ENCODE measurements at places on chromosomes 1 and 21.

GRCh38 chr1:84795966-84796600, 96.9 kb downstream of the LPAR3 start:
- DNase-seq: no peak

- no peak for DNase-seq
These were observed 70.1 kb downstream of the PCBP3 start for GRCh38 chr21:45713613-45714012.

DNA sequence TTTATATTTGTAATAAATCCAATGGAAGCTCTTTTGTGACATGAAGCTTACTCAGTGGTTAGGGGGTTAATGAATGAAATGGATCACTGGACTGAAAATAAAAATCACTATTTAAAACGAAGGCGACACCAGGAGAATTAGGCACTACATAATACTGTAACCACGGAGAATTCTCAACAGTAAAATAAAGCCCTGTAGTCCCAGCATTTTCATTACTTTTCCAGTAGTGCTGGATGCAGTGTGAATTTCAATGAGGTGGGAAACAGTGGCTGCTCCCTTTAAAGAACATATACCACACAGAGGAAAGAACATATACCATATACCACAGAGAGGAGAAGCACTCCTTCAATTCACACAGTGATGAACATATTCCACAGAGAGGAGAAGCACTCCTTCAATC, 275.0 kb downstream of the SMYD3 start:
- no peak for DNase-seq

GRCh38 chr1:160638926-160639325, 7.9 kb downstream of the SLAMF1 start:
- DNase-seq: no peak

GRCh38 chr1:3912809-3913685, 13.0 kb upstream of the C1orf174 start:
- no peak for DNase-seq

DNA sequence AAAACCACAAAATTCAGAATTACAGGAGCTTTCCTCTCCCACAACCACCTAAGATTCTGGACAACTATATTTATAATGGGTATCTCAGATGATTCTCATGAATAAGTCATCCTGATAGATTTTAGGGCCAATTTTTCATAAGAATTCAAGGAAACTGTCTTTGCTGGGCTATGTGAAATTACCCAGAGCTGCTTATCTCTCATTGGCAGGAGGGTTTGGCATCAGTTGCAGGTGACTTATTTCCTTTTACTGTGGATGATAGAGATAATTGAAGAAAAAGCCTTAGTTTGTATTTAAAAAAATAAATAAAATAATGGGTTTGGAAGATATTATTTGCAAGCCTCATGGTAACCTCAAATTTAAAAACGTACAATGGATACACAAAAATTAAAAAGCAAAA, 38.2 kb upstream of the WDR26 start:
- no peak for DNase-seq

DNA sequence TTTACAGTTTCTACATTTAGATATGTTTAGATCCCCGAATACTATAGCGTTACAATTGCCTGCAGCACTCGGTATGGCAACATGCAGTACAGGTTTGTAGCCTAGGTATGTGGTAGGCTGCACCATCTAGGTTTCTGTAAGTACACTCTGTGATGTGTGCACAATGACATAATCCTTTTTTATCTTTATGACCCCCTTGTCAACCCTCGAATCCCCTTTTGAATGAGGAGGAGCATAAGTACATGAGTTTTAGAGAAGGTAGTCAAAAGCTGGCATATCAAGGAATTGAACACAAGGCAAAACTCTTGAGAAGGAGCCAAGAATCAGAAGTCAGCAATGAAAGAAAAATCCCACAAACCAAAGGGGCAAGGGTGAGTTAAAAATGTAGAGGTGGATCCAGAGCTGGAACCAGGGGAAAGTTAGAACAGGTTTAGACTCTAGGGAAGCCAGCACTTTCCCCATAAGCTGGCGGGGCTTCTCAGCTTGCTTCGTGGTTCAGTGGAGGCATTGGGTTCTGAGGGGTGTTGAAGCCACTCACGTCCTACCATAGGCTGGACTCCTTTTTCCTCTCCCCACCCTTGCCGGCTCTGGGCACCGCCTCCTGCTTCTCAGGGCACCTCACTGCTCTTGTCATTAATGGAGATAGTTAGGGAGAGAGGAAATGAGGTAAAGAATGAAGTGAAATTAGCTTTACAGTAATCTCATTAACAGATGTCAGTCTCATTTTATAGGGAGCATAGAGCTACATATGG, 31.3 kb downstream of the OLFML3 start:
- DNase-seq: no peak

DNA sequence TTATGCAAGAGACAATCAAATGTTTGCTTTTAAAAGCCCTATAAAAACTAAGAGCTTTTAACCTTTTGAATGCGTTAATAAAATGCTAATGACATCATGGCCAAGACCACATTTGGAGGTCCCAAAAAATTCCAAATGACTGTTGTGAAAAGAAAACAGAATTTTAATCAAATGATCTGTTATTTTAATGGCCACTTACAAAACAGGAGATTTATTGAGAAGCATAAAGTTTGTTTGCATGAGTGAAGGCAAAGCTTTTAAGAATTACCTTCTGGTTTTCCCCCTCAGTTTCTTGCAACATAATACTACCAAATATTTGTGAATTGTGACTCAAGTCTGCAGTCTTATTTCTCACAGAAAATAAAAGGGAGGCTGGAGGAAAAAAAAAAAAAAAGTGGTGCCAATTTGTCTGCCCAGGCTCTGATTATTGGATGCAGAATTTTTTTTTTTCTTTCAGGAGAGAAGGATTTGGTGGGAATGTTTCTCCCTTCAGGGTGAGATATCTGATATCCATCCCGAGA, 60.7 kb downstream of the GORAB start:
- DNase-seq: peak; percentile 70

DNA sequence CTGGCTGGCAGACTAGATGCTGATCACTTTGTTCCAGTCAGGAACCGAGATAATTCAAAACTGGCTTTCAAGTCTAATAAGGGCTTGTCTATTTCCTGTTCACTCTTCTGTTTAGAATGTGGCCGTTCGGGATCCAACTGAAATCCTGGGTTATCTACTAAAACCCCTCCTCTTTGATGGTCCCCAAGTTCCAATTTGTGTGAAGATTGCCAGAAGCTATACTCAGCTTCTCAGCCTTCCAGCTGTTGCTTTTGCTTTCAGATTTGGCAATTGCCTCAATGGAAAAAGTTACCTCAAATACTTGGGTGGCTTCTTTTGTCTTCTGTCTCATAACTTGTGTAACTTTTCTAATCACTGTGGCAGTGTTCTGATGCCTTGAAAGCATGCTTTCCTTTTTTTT, 43.7 kb downstream of the BTBD8 start:
- DNase-seq: no peak

DNA sequence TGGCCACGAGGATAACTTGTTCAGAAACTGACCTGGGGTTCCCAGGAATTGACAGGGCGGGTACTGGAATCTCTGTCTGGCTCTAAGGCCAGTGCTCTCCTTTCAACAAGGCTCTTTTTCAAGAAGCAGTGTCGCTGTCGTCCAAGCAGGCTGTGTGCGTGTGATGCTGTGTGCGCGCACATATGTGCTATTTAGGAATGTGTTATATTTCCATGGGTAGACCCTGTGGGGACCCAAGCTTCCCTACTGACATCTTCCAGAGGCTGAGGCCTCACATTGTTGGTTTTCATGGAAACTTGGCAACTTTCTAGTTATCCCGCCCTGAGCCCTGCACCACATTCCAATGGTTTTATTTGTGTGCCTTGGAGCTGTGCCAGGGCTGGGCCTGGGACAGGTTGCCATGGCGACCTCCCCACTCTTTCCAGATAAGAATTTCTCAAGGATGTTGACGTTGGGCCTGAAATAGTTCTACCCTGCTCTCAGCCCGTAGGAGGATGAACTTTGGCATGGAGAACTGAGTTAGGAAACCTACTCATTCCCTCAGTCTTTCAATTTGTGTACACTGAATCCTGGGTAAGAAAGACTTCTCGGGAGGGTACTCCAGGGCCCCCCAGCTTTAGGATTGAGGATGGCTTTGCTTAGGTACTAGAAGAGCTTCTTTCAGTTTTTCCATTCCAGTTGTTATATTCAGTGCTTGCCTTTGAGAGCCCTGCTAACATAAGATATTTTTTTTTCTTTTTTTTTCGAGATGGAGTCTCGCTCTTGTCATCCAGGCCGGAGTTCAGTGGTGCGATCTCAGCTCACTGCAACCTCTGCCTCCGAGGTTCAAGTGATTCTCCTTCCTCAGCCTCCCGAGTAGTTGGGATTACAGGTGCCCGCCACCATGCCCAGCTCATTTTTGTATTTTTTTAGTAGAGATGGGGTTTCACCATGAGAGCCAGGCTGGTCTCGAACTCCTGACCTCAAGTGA, 38.8 kb upstream of the SRSF10 start:
- DNase-seq: peak; percentile 99

DNA sequence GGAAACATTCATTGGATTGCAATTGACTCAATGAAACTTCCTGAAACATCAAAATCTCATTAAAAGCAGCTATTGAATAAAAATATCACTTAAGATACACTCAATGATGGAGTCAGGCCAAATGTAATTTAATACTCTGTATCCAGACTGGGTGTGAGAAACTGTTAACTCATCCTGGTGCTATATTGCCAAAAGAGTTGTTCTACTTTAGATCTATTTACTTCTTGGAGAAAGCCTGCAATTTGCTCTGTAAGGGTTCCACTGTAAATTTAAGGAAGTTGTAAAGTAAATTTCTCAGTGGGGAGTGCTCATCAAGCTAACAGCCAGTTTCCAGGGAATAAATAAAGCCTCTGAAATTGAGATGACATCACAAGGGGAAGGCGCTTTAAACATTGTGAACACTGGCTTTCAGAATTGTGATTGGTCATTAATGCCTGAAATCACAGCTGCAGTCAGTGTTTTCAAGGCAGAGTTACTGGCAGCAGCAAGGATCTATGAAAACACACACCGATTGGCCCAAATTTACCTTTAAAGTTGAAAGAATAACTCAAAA, 91.4 kb downstream of the OLFM3 start:
- no peak for DNase-seq

DNA sequence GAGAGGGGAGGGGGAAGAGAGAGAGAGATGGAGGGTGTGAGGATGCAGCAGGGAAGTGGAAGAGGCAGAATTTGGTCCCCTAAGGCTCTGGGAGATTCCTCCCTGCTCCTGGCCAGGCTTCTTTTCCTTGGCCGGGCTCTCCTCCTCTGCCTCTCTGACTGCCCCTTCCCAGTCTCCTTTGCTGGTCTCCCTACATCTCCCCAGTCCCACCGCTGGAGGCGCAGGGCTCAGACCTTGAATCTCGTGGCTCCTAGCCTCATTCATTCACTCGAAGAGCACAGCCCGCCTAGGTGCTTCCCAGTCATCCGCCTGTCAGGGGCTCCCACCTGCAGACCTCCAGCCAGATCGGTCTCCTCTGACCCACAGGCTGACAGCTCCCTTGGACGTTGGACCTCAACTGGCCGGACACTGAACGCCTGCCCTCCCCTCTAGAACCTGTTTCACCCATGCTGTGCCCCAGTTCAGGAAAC, 76.5 kb downstream of the VWA5B1 start:
- peak; percentile 58 for DNase-seq

GRCh38 chr1:8465692-8466091, 147.8 kb downstream of the SLC45A1 start:
- DNase-seq: no peak

DNA sequence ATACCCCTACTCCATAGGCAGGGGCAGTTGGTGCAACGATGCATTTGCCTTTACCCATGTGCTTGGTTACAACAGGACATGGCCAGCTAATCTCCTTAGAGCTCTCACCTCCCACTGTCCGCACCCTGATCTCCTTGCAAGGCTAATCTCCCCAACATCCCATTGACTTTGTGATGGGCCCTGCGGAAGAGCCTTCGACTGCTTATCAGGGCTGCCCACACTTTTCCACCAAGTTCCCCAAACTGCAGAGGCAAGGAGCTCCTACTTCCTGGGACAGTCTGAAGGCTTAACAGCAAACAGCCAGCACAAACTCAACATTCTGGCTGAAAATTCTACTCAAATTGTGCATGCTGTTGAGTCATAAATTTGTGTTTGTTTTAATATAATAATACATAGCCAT, 36.0 kb downstream of the C1orf94 start:
- DNase-seq: no peak

- peak; percentile 74 for DNase-seq
These were observed 47.1 kb downstream of the MYSM1 start for GRCh38 chr1:58652651-58653184.

DNA sequence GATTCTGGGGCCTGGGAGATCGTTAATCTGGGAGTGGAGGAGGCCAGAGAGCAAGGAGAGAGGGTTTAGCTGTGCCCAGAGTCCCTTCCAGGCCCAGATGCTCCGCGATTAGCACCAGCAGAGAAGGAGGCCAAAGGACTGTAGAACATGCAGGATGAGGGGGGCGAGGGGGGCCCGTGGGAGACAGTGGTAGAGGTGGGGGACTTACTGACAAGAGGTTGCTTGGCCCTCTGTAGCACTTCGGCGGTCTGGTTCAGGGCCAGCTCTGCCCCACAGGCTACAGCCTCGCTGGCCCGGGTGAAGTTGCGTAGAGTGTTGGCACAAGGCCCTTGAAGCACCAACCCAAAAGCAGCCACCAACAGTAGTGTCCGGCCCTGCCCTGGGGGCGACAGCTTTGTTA, 695 bp downstream of the DCST2 start:
- DNase-seq: no peak

GRCh38 chr1:6128276-6129081, 51.6 kb downstream of the CHD5 start:
- no peak for DNase-seq

DNA sequence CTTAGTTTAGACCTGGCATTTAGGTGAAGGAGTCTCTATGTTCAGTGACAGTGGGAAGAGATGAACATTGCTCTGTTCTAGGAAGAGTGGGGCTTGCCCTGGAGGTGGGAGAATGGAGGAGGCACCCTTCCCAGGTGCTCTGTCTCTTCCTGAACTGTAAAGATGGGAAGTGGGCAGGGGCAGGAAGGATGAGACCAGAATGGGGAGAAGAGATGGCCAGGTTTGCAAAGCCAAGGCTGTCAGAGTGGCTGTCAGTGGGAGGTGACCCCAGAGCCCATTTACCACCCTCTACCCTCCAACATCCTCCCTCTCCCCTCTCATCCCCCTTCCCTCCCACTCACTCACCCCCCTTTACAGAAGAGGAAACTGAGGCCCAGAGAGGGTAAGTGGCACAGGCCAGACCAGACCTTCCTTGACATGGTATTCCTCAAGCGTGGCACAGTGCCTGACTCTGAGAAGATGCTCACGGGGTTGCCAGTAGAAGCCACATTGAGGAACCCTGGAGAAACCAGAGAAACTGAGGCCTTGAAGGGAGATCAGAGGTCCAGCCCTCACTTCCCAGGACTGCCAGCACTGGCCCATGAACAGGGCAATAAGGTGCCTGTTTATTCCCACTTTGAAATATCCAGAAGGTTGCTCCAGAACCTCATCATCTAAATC, 1.4 kb upstream of the IGSF8 start:
- no peak for DNase-seq

DNA sequence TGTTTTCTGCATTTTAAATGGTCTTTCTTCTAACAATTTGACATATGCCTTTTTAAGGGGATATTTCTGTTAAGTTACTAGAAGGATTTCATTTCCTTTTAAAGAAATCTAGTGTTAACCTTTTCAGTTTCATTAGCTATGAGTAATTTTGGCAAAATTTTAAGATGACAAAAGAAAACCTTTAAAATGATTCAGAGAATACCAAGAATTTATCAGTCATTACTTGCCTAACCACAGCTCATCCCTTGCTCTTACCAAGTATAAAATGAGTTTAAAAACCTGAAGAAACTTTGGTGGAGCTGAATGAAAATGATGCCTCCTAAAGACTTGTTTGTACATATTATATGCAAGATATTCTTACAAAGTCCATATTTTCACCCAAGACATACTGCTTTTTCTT, 101.7 kb downstream of the NEK7 start:
- peak; percentile 94 for DNase-seq

GRCh38 chr1:70536708-70537366, 125.8 kb downstream of the CTH start:
- DNase-seq: peak; percentile 79
